ENCODE measurements at places on chromosomes 4 and X.

DNA sequence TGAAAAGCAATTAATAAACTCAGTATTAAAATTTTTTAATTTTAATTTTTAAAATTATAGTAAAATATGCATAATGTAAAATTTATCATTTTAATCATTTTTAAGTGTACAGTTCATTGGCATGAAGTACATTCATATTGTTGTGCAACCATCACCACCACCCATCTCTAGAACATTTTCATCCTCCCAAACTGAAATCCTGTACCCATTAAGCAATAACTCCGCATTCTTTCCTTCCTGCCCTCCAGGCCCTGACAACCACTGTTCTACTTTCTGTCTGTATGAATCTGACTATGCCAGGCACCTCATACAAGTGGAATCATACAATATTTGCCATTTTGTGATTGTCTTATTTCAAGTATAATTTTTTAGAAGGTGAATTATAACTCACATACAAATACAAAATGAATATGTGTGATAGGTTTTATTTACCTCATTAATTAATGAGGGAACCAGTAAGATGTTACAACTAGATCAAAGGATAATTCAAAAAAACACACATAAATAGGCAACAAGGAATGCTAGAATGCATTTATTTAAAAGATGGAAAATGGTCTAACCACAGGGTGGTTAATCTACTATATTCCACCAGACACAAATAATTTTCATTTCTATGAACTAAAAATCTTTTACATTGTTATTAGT lies 13.1 kb upstream of the AFF1 start:
- no peak for DNase-seq

GRCh38 chr4:139188648-139189416 lies 11.8 kb upstream of the ELF2 start:
- DNase-seq = no peak

- no peak for DNase-seq
Observed at GRCh38 chr4:122045533-122045932, 93.7 kb upstream of the TRPC3 start.

GRCh38 chr4:6217716-6218381 lies 17.5 kb upstream of the JAKMIP1 start:
- DNase-seq = no peak

DNA sequence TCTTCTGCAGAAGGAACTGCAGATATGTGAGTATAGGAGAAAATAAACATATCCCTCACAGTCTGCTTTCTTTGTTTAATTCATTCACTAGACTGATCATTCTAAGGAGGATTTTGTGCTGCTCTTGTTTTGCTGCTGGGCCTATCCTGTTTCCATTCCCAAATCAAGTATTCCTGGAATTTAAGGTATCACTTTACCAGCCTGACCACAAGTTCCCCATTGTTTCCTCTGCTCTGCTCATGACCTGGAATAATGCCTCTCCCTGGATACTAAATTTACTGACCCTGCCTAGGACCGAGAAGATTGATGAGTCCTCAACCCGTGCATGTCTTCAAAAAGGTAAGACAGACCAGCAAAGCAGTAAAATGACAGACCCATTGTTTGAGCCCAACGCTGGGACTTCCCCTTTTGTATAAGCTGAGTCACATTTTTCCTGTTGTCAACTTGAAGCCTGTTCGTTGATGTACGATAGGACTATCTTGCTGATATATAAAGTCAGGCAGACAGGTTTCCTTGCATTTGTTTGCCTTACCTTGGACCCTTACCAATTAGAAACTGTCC lies 85.5 kb upstream of the TET2 start:
- no peak for DNase-seq

GRCh38 chr4:146063143-146063542 lies 112.4 kb upstream of the LSM6 start:
- no peak for DNase-seq

- no peak for DNase-seq
Observed at GRCh38 chrX:96704629-96705028, 20.0 kb downstream of the DIAPH2 start.

GRCh38 chrX:70172221-70172620 lies 5.1 kb upstream of the DGAT2L6 start:
- no peak for DNase-seq

- DNase-seq = peak; percentile 4
Observed at GRCh38 chrX:26411045-26411444, 195.1 kb downstream of the MAGEB5 start.

DNA sequence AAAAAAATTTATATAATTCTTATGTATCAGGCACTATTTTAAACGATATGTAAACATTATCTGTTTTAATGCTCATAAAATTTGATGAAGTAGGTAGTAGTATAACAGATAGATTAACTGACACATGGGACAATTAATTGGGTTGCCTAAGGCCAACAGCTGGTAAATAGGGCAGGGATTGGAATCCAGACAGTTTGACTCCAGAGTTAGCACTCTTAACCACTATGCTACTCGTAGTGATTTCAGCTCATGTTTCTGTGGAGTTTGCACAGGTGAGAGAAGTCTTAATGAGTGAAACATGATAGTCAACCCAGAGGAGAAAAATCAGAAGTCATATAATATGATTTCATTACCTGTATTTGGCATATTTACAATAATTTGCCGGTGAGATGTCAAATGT lies 126.0 kb upstream of the WDFY3 start:
- DNase-seq = no peak

- DNase-seq = no peak
Observed at GRCh38 chr4:612749-613125, 12.6 kb upstream of the PDE6B start.

GRCh38 chr4:109615742-109616141 lies 55.7 kb downstream of the MCUB start:
- no peak for DNase-seq

DNA sequence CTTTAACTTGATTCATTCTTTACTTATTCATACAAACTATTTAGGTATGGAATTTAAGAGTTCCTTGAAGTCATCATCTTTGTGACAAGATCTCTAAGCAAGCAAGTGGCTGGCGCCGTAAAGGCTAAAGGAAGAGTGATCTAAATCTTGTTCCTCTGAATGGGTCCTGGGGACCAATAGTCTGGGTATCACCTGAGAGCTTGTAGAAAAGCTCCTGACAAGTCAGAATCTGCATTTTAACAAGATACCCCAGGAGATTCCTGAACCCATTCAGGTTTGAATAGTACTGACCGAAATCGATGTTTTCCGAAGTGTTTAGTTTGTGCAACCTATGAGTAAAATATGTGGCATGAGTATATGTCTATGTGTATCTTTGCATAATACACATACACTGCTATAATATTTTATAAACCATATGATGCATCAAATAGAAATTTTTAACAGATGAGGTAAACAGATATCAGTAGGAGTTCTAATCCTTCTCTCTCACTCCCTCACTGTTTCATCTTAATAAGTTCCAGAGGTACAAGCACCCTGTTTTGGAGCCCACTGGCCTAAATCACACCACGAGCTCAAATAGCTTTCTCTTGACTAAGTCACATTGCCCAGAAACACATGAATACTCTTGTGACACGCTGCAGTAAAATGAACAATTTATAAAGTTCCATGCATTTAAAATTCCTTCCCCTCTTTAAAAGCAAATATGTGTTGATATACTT lies 170.0 kb downstream of the RELL1 start:
- no peak for DNase-seq

GRCh38 chr4:186240848-186241491 lies 13.7 kb downstream of the KLKB1 start:
- no peak for DNase-seq

Data from body of pancreas (tissue), 4 donors.